Activated CD4-positive, alpha-beta T cell treated with anti-CD3 and anti-CD28 coated beads, Interleukin-2, amount 10 ng/mL, durations not matched to agents 24 days and 14 days (primary cell): ENCODE measurements at places on chromosomes 4 and X. TPM values are rescaled to one million over a fixed set of nuclear protein-coding genes. Genes with fewer than 3 reads are reported as not detected.

The IQSEC2 gene
- total RNA-seq = 0.37 and 0.64 TPM in 2 replicates

The TMEM35A gene
- total RNA-seq = not detected in 2 replicates

The GPR173 gene
- total RNA-seq = not detected in 2 replicates

The GRIPAP1 gene
- 85.7 and 87.3 TPM in 2 replicates for total RNA-seq

The GABRA4 gene
- total RNA-seq = not detected in 2 replicates

The XAGE2 gene
- total RNA-seq = not detected in 2 replicates

The PLP1 gene
- not detected in 2 replicates for total RNA-seq

The SLC4A4 gene
- total RNA-seq = 0.09 and 0.21 TPM in 2 replicates

The MAGEA12 gene
- not detected in 2 replicates for total RNA-seq

The FAM9B gene
- not detected in 2 replicates for total RNA-seq

The VEGFC gene
- not detected in 2 replicates for total RNA-seq

The GLUD2 gene
- total RNA-seq = 0.68 and 0.95 TPM in 2 replicates

The KCTD8 gene
- total RNA-seq = not detected in 2 replicates

The BLOC1S4 gene
- 20.1 and 21.4 TPM in 2 replicates for total RNA-seq

The SORBS2 gene
- not detected in 2 replicates for total RNA-seq

The BGN gene
- not detected in 2 replicates for total RNA-seq

The WAS gene
- 99.0 and 104 TPM in 2 replicates for total RNA-seq

The EPGN gene
- not detected in 2 replicates for total RNA-seq

The GAGE12E gene
- total RNA-seq = not detected in 2 replicates

The SOWAHB gene
- not detected in 2 replicates for total RNA-seq

The ARX gene
- total RNA-seq = not detected in 2 replicates

The FAM3A gene
- total RNA-seq = 36.5 and 38.0 TPM in 2 replicates

The CITED1 gene
- not detected in 2 replicates for total RNA-seq

The PSAPL1 gene
- not detected in 2 replicates for total RNA-seq

The ARR3 gene
- total RNA-seq = not detected in 2 replicates

The NAP1L5 gene
- 4.9 TPM in 2 replicates for total RNA-seq

The CDX4 gene
- not detected in 2 replicates for total RNA-seq

The CLTRN gene
- total RNA-seq = 0.16 and 0.33 TPM in 2 replicates

The FGF16 gene
- total RNA-seq = not detected in 2 replicates

The SHISA3 gene
- total RNA-seq = 0.09 and 0.23 TPM in 2 replicates

The CHRDL1 gene
- total RNA-seq = not detected in 2 replicates

The TGIF2LX gene
- total RNA-seq = not detected in 2 replicates

The GAGE2A gene
- not detected in 2 replicates for total RNA-seq

The ANOS1 gene
- not detected in 2 replicates for total RNA-seq
